ENCODE measurements at places on chromosomes 1 and 21. TPM values are rescaled to one million over a fixed set of nuclear protein-coding genes. Genes with fewer than 3 reads are reported as not detected.

EFNA1 gene
- 2.7 TPM for total RNA-seq

LAPTM5 gene
- 30.3 TPM for total RNA-seq

TMEM59 gene
- total RNA-seq = 186 TPM

FCRL2 gene
- total RNA-seq = not detected

SEMA6C gene
- total RNA-seq = 4.3 TPM

KIAA0040 gene
- total RNA-seq = 13.1 TPM

PTGFR gene
- 0.04 TPM for total RNA-seq

CELF3 gene
- total RNA-seq = not detected

DNA sequence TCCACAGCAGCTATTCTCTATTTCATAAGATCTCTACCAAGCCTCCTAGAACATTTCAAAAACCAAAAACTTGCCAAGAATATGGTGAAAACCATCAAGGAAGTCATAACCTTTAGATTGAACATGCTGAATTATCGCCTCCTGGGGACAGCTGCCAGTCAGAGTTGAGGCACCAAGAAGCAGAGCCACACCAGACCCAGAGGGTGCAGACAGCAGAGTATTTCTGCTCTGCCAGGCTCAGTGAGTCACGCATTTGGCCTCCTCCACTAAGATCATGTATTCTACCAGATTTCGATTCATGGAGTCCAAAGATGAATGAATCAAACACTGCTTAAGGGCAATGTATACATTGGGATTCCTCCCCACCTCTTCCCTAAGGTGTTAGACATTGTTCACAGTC, 2.1 kb downstream of the F3 start:
- DNase-seq = no peak
- H3K27me3 ChIP-seq = peaks cover 55% of the 10 kb centered on the region
- H3K27ac ChIP-seq = no peak overlapping the region
- H3K4me3 ChIP-seq = no peak overlapping the region

GRCh38 chr1:211742272-211742671, 66.9 kb upstream of the NEK2 start:
- DNase-seq = no peak
- no peak overlapping the region for H3K4me3 ChIP-seq
- no peak overlapping the region for H3K27ac ChIP-seq
- H3K27me3 ChIP-seq = no peaks in the 10 kb centered on the region

DNA sequence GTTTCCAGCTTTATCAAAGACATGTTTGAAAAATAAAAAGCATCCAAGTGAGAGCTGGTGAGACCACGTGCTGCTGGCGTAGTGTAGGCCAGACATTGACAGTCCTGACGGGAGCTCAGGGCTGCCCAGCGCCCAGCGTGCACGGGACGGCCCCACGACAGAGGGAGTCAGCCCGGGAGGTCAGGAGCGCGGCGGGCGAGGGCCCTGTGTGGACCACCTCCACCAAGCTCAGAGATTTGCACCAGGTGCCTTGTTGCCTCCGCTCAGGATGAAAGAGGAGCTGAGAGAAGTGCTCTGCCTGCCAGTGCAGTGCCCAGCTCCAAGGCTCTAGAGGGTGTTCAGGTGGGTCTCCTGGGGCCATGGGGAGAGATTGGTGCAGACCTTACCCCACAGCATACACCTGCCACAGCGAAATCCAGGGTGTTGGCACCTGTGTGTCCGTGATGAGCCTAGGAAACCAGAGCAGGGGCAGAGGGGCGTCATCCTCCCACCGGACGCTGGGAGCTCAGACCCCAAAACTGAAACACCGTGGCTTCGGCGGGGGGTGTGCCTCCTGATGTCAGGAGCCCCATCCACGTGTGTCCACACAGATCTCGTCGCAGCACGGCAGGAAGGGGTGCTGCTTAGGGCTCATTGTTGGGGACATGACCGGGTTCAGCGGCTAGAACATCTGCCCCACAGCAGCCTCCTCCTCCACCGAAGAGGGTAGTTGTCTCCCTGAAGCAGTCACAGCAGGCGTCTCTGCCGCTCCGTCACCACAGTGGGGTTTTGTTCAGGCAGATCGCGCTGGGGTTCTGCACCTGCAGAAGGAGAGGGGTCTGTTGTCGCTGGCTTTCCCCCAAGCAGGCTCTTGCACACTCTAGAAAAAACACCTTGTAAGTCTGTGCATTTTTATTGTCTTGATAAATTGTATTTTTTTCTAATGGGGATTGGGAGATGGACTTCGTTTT, 64.2 kb downstream of the POFUT2 start:
- H3K36me3 ChIP-seq = no peaks in the 10 kb centered on the region
- peaks cover 42% of the 10 kb centered on the region for H3K27me3 ChIP-seq
- peaks cover 10% of the 10 kb centered on the region for H3K4me1 ChIP-seq
- H3K4me3 ChIP-seq = no peak overlapping the region
- no peak overlapping the region for H3K27ac ChIP-seq

DNA sequence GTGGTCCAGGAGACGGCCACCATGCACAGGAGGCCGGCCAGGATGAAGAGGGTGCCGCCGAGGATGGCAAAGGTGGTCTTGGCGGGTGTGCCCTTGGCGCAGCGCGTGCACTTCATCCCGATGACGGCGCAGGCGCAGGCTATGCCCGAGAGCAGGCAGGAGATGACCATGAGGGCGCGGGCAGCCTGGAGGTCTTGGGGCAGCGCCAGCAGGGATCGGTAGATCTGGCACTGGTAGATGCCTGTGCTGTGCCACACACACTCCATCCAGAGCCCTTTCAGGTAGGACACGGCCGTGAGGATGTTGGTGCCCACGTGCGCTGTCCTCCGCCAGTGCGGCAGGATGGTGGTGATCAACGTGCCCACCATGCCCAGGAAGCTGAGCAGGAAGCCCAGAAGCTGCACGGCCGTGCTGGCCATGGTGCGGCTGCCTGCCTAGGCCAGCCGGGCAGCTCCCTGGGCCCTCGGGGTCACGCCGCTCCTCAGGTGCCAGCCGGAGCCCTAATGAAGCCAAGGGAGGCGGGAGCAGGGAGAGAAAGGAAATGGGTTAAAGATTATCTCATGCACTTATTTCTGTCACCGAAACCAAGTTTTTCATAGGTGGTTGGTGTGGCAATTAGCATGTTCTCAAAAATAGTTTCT, 18.5 kb downstream of the CLDN14 start:
- H3K4me1 ChIP-seq = peaks cover 9% of the 10 kb centered on the region
- no peak overlapping the region for H3K27ac ChIP-seq
- H3K4me3 ChIP-seq = no peak overlapping the region
- H3K36me3 ChIP-seq = no peaks in the 10 kb centered on the region
- peaks cover 79% of the 10 kb centered on the region for H3K27me3 ChIP-seq
- no peak for DNase-seq

DNA sequence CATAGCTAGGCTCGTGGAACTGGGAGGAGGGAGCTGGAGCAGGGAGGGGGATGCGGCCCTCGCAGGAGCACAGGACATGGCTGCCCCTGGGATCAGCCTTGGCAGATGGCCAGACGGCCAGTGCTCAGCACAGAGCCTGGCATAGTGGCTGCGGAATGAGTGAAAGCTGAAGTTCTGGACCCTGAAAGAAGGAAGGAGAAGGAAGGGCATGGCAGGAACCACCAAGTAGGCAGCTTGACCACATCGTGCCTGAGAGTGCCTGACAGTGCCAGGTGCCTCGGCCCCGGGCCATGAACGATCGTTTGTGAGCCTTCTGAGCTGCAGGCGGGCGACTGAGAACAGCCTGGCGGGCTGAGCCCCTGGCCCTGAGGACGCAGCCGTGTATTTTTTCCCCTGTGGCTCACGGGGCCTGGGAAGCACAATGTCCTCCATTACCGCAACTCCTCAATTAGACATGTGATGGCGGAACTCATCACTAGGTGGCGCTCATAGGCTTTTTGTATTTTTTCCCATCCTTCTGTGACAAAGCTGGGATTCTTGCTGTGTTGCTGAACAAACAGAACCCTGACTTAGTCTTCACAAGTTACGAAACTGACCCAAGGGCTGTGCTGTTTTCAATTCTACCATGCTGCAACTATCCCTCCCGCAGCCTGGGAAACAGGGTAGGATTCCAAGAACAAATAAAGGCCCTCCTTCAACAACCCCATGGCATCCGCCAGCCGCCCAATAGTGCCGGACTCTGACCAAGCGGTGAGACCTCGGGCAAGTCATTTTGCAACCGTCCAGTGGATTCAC, 29.9 kb upstream of the TMEM61 start:
- no peak overlapping the region for H3K4me3 ChIP-seq
- H3K27me3 ChIP-seq = peaks cover 15% of the 10 kb centered on the region
- H3K36me3 ChIP-seq = no peaks in the 10 kb centered on the region
- H3K4me1 ChIP-seq = peaks cover 4% of the 10 kb centered on the region
- peak; percentile 61 for DNase-seq
- no peak overlapping the region for H3K27ac ChIP-seq

- H3K4me1 ChIP-seq = peaks cover 64% of the 10 kb centered on the region
- H3K27me3 ChIP-seq = no peaks in the 10 kb centered on the region
- H3K36me3 ChIP-seq = peaks cover 20% of the 10 kb centered on the region
- no peak overlapping the region for H3K4me3 ChIP-seq
- no peak overlapping the region for H3K27ac ChIP-seq
Observed at GRCh38 chr1:1081311-1082238, 7.5 kb upstream of the RNF223 start.

- no peak for DNase-seq
- no peak overlapping the region for H3K4me3 ChIP-seq
- no peaks in the 10 kb centered on the region for H3K27me3 ChIP-seq
- peaks cover 51% of the 10 kb centered on the region for H3K4me1 ChIP-seq
- H3K27ac ChIP-seq = no peak overlapping the region
Observed at GRCh38 chr1:26164861-26165842, 3.6 kb downstream of the C1orf232 start.

DNA sequence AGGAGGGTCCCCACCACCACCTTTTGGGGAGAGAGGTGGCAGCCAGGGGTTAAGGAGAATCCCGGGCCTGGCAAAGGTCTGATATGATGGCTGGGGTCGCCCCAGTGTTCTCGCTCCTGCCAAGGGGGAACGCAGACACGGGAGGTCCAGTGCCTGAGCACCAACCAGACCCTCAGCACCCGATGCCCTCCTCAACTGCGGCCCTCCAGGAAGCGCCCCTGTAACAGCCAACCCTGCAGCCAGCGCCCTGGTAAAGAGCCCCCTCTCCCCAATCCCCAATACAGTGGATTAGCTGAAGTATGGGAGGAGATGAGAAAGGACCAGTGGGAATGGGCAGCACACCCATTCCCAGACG, 10.4 kb downstream of the ADAMTSL4 start:
- peaks cover 82% of the 10 kb centered on the region for H3K36me3 ChIP-seq
- H3K4me3 ChIP-seq = no peak overlapping the region
- no peaks in the 10 kb centered on the region for H3K27me3 ChIP-seq
- H3K27ac ChIP-seq = no peak overlapping the region

- no peaks in the 10 kb centered on the region for H3K36me3 ChIP-seq
- DNase-seq = no peak
- H3K27ac ChIP-seq = no peak overlapping the region
- peaks cover 20% of the 10 kb centered on the region for H3K27me3 ChIP-seq
- no peaks in the 10 kb centered on the region for H3K4me1 ChIP-seq
Observed at GRCh38 chr1:64182207-64182606, 21.2 kb upstream of the UBE2U start.

DNA sequence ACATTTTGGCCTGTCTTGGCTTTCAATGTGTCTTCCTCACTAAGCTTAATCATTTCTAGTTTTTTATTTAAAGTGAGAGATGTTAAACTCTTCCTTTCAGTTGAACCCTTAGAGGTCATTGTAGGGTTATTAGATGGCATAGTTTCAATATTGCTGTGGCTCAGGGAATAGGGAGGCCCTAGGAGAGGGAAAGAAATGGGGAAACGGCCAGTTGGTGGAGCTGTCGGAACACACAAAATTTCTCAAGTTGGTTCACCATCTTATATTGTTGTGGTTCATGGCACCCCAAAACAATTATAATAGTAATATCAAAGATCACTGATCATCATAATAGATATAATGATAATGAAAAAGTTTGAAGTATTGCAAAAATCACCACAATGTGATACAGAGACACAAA, 31.4 kb upstream of the KAZN start:
- H3K27me3 ChIP-seq = no peaks in the 10 kb centered on the region
- no peak overlapping the region for H3K4me3 ChIP-seq
- no peaks in the 10 kb centered on the region for H3K36me3 ChIP-seq
- H3K4me1 ChIP-seq = no peaks in the 10 kb centered on the region
